ENCODE measurements at places on chromosomes 12 and 14.
A peak's percentile ranks its signal among the peaks of the same experiment; 100 is the strongest.

DNA sequence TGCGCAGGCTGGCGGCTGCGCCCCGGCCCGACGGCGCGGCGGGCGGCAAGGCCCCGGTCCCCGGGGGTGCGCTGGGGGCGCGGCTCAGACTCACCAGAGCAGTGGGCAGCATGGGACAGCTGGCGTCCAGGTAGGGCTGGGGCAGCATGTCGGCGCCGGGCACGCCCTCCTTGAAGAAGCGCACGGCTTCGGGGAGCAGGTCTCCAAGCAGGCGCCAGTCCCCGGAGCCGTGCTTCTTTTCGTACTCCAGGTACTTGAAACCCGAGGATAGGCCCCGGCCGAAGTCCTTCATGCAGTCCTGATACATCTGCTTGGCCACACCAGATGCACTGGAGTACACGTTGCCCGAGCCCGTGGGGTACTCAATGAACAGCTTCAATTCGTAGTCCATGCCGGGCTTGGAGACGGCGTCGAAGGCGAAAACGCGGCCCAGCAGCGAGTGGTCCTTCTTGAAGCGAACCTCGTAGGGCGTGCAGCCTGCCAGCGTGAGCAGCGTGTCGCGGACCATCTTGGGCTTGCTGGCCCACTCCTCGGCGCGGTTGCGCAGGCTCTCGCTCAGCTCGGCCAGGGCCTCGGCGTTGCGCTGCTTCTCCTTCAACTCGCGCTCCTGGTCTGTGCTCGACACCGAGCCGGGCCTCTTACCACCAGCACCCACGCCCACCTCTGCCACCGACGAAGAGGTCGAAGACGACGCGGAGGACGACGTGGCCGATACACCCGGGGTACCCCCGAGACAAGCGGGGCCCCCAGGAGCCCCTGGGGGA is 2.2 kb downstream of the IRF2BPL start:
- no peak for DNase-seq

DNA sequence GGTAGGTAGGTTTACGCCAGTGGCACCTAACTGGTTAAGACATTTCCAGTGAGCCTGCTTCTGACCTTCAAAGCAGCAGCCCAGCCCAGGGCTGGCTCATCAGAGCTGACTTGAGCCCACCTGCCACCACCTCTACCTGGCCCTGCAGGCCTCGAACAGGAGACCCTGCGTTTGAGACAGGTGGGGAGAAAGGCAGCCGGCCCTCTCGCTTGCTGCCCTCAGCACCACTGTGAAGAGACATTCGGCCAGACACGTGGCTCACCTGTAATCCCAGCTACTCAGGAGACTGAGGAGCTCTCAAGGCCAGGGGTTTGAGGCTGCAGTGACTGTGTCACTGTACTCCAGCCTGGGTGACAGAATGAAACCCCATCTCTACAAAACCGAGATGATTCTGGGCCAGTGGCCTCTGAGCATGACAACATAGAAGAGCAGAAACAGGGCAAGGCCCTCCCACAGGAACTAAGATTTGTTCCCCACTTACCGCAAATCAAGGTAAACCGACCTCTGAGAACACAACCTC is 74.2 kb downstream of the TESC start:
- no peak for DNase-seq

GRCh38 chr14:57209561-57209960 is 59.1 kb downstream of the EXOC5 start:
- no peak for DNase-seq

DNA sequence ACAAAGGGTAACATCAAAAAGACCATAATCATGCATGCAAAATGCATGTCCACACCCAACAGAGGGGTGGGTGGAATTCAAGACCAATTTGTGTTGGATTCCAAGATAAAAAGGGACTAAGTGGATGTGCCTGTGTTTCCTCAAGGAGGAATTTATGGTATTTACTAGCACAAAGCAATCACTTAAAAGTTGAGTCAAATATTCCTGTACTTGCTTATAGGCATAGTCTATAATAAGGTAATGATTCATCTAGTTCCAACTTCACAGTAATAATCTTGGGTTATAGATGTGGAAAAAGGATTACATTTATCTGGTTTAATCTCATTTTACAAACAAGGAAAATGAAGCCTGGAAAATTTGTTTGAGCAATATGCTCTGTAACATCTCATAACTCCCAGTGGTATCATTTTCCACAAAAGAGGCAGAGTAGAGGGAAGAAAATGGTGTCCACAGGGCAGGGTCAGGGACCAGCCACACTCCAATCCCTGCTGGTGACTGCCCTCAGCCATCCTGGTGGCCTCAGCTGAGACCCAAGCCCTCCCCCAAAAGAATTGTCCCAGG is 80.8 kb upstream of the REP15 start:
- DNase-seq, result no peak

GRCh38 chr14:91405241-91405721 is 12.3 kb downstream of the CCDC88C start:
- no peak for DNase-seq

DNA sequence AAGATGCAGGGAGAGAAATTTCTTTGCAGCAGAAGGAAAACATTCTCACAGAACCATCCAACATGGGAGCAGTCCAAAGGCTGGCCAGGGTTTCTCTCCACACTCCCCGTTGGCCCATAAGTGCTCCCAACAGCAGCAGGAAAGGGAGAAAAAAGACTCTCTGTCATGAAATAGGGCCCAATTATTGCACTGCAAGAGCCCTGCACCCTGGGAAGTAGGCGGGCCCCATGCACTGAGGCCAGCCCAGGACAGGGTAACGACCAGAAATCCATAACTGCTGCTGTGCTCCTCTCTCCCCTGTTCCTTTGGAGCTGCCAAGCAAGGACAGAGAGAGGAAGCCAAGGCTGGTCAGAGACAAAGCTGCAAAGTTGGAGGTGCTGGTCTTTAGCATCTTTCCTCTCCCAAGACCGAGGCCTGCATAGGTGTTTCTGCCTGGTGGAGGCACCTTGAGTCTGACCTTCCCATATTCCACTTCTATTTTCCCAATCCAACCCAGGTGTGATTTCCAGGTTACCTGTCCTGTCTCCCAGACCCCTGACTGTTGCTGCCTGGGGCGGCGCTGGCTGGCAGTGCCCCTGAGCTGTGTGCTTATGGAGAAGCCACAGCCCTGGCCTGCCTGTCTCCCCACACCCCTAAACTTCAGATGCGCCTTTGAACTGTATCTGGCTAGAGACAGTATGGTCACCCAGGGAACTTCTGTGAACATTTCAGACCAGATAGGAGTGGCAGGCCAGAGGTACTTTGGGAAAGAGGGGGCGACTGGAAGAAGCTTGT is 6.8 kb downstream of the GALNT16 start:
- DNase-seq, result no peak

DNA sequence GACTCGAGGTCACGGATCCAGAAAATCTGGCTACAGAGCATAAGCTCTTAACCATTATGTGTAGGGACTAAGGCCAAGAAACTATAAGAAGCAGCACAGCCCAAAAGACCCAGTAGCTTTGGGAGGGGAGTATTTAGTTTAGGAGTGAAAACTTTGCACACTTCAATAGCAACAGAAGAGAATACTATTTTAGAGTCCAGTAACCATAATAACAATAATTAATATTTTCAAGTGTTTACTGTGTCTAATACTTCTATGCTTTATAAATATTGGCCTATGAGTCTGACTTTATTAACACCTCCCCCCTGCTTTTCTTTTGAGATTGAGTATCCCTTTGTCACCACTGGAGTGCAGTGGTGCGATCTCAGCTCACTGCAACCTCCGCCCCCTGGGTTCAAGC is 82.8 kb downstream of the SUDS3 start:
- no peak for DNase-seq

DNA sequence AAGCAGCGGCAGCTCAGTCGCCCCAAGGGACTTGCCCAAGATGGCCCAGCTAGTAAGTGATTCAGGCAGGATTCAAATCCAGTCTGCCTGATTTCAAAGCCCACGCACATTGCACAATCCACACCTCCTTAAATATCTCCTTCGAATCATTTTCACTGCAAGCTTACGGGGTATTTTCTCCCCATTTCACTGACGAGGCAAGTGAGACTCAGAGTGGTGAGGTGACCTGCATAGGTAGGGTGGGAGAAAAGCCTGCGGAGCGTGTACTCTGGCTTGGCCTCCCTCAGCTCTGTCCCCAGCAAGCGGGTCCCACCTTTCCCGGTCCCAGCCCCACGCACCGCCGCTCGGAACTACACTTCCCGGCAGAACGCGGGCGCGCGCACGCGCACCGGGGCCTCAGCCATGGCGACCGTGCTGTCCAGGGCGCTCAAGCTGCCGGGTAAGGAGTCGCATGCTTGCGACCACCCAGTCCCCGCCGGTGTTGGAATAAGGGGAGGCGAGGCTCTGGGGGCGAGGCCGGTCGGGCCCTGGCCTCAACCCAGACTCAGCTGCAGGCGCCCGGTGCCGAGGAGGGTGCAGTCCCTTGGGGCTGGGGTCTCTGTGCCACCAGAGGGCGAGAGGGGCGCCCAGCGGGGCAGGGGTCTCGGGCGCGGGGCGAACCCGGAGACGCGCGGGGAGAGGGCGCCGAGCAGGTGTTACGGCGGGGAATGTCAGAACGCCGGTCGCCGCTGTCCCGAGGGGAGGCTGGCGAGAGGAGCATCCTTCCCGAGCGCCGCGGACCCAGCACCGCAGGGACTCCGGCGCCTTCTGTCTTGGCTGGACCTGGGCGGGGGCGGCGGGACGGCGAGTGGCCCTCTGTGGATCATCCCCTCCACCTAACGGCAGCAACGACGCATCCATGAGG is at the start of gene FAM234B:
TSS of gene FAM234B (plus strand) at position 380 of the 904 bp plus-strand sequence. CDS start at position 403, 23 bp downstream.
- peak; percentile 73 for DNase-seq

DNA sequence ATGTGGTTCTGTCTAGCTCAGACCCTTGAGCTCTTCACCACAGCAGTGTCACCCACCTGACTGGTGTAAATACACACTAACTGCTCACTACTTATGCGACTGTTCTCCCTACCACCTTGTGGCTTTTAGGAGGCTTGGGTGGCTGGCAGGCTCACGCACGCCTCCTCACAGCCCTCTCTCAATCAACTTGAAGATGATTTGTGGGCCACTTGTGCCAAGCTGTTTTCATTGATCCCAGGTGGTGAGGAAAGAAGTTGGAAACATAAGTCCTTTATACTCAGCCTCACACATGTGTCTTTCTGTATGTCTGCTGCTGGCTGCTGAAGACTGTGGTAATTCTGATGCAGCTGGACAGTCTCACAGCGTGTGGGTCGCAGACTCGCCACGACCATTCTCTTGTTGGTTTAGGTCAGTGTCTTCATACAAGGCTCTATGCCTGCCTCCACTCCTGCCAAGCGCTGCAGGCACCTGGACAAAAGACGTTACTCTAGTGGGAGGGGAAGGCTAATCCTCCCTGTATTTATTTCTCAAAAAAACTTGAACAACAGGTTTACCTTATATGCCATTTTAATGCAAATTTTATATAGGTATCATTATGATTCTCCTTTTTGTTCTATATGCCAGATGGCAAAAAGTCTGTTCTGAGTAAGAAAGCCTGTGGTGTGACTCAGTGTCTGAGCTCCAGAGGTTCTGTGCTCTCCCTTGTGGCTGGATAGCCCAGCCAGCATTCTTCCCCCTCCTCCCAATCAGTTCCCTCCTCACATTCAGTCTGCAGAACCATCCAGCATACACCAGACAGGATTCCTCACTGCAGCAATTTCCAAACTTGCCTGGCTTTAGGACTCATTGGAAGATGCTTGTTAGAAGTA is 115.6 kb downstream of the DIP2B start:
- DNase-seq, result peak; percentile 17

DNA sequence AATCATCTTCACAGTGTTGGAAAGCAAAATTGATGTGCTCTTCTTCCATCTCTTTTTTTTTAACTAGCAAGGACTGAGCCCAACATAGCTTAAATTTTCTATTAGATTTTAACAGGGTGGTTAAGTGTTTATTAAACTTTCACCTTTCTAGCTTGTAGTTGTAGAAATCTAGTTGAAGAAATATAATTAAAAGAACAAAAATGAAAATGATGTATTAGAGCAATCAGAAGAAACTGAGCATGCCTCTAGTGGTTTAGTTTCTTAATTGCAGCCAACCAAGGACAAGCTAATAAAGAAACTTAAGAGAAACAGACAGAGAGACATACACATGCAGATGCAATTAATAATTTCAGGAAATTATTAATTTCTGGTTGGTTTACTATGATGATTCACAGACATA is 673.0 kb upstream of the LMO3 start:
- no peak for DNase-seq

DNA sequence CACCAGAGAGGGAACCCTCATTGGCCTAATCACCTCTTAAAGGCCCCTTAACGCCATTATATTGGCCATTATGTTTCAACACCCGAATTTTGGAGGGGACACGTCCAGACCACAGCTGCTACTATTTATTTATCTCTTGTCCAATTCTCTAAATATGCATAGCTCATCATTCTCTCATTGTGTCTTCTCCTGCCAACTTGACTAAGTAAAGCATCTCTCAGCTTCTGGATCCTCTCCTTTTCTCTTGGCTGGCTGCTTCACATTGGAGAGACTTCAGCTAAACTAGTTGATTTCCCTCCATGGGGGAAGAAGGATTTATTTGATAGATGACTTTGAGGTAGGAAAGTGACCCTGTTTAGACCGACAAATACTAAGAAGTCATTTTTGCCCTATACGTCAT is 120.4 kb upstream of the KRR1 start:
- no peak for DNase-seq

Measured in GM06990 (cell line).